ENCODE measurements at places on chromosomes 3 and 15.
A peak's percentile ranks its signal among the peaks of the same experiment; 100 is the strongest.

DNA sequence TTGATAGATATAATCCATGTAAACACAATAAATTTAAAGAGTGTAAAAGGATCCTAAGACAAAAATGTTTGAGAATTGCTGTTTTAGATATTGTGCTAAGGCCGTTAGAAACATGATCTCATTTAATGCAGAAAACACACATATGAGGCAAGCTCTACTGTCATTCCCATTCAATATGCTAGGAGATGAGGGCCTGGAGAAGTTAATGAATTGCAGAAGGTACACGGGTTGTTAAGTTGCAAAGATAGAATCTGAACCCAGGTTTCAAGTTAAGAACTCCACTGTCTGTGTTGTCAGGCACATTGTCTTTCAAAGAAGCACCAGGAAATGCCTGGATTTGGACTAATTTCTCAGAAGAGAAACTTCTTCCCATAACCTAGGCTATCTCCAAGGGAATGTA is 65.1 kb upstream of the SAMMSON start:
- DNase-seq = no peak

DNA sequence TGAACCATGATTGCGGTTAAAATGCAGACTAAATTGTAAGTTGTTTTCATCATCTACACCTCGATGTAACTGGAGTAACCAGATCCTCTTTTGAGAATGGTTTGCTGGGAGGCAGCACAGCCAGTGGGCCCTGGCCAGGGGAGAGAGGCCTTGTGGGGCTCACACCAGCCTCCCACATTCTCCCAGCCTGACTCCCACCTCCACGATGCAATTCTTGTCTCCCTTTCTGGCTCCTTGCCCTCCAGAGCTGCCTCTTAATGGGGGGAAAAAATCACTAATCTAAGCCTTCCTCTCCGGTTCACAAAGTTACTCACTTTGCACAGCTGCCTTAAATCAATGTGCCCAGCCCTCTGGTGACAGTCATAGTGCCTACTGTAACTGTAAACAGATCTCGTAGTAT is 17.9 kb upstream of the PAQR5 start:
- DNase-seq = no peak

- no peak for DNase-seq
Observed at GRCh38 chr3:182142928-182143327, 431.2 kb downstream of the SOX2 start.

DNA sequence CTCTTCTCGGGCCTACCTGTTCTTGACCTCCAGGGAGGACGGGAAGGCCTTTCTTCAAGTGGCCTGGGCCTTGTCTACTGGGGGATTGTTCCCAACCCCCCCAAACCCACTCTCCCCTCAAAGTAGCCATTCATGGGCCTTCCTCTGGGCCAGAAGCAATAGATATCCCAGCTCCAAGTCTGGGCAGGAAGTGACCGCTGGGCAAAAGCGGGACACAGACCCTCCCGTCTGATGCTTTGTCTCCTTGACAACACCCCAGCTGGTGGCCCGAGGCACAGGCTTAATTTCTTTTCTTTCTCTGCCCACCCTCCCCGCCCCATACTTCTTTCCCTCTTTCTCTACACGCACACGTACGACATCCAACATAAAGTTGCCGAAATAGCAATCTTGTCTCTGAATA is 41.4 kb upstream of the FEZF2 start:
- DNase-seq = no peak

GRCh38 chr15:86829245-86829644 is 749.6 kb downstream of the AGBL1 start:
- no peak for DNase-seq

- peak; percentile 81 for DNase-seq
Observed at GRCh38 chr3:152466784-152467183, 198.1 kb downstream of the MBNL1 start.

DNA sequence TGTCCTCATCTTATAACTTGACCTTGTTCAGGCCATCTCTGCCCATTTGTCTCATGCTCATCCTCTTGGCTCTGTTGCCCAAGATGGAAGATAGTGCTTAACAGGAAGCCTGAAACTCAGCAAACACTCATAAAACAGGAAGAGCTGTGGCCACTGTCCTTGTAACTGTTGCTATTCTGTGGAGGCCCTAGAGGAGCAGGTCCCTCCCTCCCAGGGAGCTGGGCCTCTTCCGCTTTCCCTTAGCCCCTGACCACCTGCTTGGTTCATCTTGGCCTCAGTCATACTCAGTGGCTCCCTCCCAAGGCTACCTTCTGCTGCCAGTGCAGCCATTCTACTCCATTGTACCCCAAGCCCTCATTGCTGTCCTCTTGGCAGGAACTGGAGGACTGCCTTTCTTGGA is 3.5 kb downstream of the MAPKAPK3 start:
- DNase-seq = no peak

DNA sequence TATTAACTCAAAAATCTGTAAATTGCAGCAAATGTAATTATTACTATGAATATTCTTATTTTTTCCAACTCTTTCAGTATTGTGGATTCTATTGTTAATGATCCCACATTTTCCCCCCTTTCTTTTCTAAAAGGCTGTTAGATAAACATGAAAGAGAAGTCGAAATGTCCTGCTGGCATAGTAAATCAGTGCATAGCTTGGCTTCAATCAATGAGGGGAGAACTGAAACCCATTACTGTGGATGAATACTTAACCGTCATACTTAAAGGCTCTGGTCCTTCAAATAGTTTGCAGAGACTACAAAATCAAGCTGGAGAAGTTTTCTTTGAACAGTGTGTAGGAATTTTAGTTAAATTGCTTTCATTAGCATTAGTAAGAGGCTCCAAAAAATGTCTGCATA is 667.9 kb downstream of the CADM2 start:
- DNase-seq = no peak

- no peak for DNase-seq
Observed at GRCh38 chr15:67803299-67803698, 22.0 kb upstream of the SKOR1 start.

DNA sequence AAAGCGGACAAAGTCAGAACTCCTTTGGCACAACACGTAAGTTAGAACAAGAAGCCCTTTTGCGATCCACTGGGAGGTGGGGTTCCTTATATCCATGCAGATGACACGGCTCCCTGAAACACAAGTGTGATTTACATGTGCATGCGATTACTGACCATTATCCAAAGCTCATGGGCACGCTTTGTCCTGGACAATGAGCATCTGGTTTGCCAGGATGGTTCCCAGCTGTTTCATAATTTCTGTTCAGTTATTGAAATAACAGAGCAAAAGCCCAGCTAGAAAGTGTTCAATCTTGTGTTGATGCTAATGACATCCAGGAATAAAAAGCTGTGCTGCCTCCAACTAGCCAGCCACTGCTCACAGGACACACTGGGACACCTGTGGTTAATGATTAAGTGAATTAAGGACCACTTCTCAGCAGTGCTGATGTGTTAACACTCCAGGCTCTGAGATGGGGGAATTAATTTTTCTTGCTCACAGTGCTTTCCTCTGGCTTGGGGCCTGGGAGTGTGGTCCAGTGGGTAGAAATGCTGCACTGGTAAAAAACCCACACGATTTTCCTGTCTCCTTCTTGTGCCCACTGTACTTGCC is 123.1 kb upstream of the SLC2A2 start:
- DNase-seq = no peak

GRCh38 chr15:74337607-74338211 is 29.7 kb downstream of the CYP11A1 start:
- no peak for DNase-seq

- DNase-seq = no peak
Observed at GRCh38 chr3:48639944-48640606, 4.8 kb upstream of the SLC26A6 start.

DNA sequence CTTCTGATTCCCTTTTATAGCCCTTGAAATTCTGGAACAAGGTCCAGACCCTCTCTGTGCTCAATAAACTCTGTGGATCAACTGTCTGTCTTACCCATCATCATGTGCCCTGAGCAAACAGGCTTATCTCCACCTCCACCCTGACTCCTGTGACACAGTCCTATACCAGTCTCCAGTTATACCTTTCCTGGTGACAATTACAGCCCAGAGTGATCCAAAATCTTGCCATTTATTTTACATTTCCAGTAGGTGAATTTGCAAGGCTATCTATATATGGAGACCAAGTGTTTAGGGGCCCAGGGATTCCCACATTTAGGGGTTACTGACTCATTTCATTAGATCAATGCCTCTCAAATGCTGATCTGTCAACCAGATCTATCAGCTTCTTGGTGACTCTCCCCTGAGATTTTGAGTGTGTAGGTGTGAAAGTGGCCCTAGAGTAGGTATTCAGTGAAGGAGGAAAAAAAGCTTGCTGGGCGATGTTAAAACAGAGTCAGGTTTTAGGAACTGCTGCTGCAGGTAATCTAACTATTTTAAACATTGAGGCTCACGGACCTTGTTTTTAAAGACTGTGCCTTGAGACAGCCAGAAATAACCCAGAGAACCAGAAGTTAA is 229.6 kb upstream of the WNT5A start:
- no peak for DNase-seq

- DNase-seq = peak; percentile 48
Observed at GRCh38 chr15:97502038-97502437, 458.5 kb upstream of the ARRDC4 start.

DNA sequence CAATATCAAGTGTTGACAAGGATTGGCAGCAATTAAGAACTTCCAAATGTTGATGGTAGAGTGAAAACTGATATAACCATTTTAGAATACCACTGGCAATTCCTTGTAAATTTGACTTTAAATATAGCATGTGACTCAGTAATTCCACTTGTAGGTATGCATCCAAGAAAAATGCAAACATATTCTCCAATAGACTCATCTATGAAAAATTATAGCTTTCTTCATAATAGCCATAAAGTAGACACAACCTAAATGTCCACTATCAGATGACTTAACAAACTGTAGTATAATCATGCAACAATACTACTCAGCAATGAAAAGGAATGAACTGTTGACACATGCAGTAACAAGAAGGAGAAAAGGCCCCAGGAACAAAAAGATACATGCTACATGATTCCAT is 988.1 kb downstream of the FHIT start:
- DNase-seq = peak; percentile 10

DNA sequence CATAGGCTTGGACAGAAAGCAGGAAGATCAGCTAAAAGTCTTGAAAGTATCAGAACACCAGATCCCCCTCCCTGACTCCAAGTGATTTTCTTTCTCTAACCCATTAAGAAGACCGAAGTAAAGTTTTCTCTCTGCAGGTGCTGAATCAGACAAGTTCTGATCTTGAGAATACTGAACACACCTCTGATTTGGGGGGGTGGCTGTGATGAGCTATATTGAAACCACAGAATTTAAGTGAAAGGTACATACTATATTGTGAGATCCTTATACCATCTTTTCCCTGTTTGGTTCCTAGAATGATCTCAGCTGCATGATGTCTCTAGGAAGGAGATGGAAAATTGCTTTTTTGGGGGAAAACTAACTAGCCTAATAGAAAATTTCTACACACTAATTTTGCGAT is 196.0 kb downstream of the DIPK2A start:
- DNase-seq = no peak

DNA sequence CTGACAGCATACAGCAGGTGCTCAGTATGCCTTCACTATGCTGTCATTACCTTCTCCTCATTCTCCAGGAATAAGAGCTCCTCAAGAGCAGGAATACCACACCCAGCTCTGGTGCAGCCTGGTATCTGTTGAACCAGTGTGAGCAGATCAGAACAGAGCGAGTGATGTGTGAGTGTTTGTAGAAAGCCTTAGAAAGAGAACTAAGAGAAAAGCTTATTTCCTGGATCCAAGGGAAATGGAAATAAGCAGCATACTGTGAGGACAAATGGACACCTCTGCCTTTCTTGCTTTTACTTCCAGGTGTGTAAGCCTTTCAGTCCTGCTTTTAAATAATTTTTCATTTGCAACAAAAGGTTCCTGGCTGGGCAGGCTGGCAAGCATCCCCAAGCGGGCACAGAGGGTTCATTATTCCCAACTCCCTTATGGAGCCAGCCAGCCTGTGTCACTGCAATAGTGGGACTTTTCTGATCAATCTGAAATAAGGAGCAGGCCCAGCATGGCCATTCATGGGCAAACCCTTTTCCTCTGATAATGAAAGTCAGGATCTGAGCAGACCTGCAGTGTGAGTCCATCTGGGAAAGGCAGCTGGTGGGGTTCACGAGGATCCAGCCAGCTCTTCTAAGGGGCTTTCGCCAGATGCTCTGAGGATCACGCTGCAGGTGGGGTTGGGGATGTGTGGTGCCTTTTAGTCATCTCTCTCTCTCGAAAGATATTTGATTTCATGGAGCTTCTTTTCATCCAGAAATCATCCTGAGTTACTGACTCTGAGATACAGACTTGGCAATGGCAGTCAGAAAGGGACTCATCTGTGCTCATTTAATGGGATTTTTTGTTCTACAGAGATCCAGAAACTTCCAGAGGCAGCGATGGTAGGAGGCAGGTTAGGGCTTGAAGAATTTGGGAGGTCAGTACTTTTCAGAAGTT is 594.9 kb upstream of the CFAP20DC start:
- DNase-seq = no peak

DNA sequence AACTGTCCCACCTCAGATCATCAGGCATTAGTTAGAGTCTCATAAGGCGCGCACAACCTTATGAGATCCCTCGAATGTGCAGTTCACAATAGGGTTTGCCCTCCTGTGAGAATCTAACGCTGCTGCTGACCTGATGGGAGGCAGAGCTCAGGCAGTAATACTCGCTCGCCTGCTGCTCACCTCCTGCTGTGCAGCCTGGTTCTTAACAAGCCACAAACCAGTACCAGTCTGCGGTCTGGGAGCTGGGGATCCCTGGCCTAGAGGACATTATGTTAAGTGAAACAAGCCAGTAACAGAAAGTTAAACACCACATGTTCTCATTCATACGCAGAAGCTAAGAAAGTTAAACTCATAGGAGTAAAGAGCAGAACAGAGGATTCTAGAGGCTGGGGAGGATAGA is 47.0 kb downstream of the MAP3K13 start:
- no peak for DNase-seq
